ENCODE measurements at places on chromosomes 12 and 14. TPM values are rescaled to one million over a fixed set of nuclear protein-coding genes. Genes with fewer than 3 reads are reported as not detected.

FGF6 gene
- not detected for total RNA-seq

NXPH4 gene
- 2.1 TPM for total RNA-seq

PZP gene
- not detected for total RNA-seq

FLVCR2 gene
- 9.7 TPM for total RNA-seq

SLC38A6 gene
- 9.3 TPM for total RNA-seq

PTCSC3 gene
- total RNA-seq: not detected

NOXRED1 gene
- total RNA-seq: 0.10 TPM

GLT8D2 gene
- 0.54 TPM for total RNA-seq

RIPK3 gene
- not detected for total RNA-seq

RCOR1 gene
- 27.1 TPM for total RNA-seq

GABARAPL1 gene
- 24.1 TPM for total RNA-seq

SMCO2 gene
- 0.36 TPM for total RNA-seq

C12orf60 gene
- 0.54 TPM for total RNA-seq

RFX4 gene
- not detected for total RNA-seq

AHNAK2 gene
- total RNA-seq: 223 TPM

PLEKHG7 gene
- not detected for total RNA-seq

PTPRB gene
- total RNA-seq: 0.33 TPM

SMIM41 gene
- not detected for total RNA-seq

IL22 gene
- total RNA-seq: not detected

CFAP73 gene
- total RNA-seq: 0.10 TPM

TRAF3 gene
- total RNA-seq: 37.6 TPM

UBE2N gene
- 150 TPM for total RNA-seq

LTB4R gene
- total RNA-seq: 4.8 TPM

CD27 gene
- 0.23 TPM for total RNA-seq

ENDOU gene
- total RNA-seq: not detected

TAMALIN gene
- 0.82 TPM for total RNA-seq

DYRK2 gene
- 9.9 TPM for total RNA-seq

LRRK2 gene
- 0.13 TPM for total RNA-seq

KRT79 gene
- total RNA-seq: not detected

SYT10 gene
- not detected for total RNA-seq

ARMH4 gene
- 1.8 TPM for total RNA-seq

Measured in Panc1 (cell line).